ENCODE measurements at places on chromosomes 5 and 9.

- no peak for DNase-seq
These were observed 555.5 kb downstream of the MAT2B start for GRCh38 chr5:164060786-164061355.

DNA sequence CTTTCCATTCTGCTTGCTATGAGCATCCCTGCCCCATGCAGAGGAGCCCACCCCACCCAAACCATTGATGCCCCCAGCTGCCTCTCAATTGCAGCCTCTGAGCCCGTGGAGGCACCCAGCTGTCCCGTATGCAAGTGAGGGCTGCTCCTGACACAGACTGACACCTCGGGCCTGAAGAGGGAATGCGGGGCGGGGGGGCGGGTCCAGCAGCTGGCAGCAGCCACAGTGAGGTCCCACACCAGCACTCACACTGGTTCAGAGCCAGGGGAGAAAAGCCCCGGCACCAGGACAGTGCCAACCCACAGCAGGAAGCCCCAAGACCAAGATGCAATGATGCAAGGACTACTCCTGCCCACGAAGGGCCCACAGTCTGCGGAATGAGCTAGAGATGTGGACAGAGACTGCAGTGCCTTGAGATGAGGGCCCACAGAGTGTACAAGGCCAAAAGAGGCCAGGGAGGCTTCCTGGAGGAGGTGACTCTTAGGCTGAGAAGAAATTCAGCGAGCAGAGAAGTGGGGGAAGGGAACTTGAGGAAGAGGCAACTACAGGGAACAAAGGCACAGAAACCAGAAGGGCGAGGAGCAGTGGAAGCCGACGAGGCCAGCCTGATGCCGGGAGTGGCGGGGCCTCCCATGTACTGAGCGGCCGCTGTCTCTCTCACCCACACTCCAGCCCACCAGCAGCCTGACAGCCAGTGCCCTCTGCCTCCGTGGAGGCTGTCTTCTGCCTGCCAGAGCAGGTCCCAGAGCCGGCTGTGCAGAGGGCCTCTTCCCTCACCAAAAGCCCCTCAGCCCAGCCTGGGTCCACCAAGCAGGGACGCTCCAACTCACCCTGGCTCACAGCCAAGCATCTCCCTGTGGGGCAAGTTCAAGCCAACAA is 9.2 kb downstream of the EEIG1 start:
- DNase-seq = no peak

DNA sequence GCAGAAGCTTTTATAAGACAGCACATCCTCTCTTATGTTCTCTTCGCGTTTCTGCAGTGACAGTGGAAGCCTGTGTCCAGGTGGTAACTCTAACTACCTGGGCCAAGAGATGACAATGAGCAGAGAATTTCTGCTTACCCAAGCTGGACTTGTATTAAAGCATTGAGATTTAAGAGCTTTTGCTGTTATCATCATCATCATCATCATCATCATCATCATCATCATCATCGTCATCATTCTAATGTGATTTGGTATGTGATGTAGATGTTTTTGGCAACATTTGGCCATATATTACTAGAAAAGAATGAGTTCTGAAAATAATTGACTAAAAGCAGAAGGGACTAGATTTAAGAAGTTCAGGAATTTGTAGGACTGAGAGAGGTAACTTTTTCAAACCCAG is 401.3 kb downstream of the BRINP1 start:
- no peak for DNase-seq

DNA sequence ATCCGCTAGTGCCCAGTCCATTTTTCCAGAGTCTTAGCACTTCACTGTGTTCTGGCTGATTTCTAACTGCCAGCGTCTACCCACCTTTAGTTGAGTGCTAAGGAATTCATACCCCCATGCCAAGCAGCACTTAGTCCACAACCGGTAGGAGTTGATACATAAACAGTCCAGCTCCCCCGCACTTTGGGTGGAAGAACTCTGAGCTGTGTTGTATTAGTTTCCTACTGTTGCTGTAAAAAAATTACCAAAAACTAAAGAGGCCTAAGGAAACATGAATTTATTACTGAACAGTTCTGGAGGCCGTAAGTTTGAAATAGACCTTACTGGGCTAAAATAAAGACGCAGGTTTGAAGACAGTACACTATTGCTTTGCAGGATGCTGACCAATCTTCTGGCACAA is 87.6 kb downstream of the SLC24A2 start:
- DNase-seq = no peak

GRCh38 chr9:126722252-126722921 is 82.5 kb upstream of the ZBTB43 start:
- DNase-seq = peak; percentile 13

GRCh38 chr5:171023508-171023907 is 161.7 kb downstream of the RANBP17 start:
- no peak for DNase-seq

- DNase-seq = peak; percentile 86
These were observed 101.3 kb downstream of the NUDT12 start for GRCh38 chr5:103461243-103461642.

- DNase-seq = no peak
These were observed 146.3 kb downstream of the ZCCHC7 start for GRCh38 chr9:37266630-37267029.

GRCh38 chr5:91499943-91500531 is 116.9 kb upstream of the ARRDC3 start:
- DNase-seq = peak; percentile 63

DNA sequence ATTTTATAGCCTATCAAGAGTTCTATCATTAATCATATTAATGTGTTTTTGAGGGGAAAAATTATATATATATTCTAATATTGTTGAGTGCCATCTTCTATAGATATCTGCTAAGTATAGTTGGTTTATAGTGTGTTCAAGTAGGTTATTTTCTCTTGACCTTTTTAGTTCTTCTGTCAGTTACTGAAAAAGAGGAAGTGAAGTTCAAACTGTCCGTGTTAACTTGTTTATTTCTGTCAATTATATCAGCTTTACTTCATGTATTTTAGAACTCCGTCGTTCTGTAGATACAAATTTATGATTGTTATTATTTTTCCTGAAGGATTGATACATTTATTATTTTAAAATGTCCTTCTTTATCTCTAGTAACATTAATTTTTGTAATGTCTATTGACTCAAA is 1209.1 kb downstream of the CDH12 start:
- no peak for DNase-seq

DNA sequence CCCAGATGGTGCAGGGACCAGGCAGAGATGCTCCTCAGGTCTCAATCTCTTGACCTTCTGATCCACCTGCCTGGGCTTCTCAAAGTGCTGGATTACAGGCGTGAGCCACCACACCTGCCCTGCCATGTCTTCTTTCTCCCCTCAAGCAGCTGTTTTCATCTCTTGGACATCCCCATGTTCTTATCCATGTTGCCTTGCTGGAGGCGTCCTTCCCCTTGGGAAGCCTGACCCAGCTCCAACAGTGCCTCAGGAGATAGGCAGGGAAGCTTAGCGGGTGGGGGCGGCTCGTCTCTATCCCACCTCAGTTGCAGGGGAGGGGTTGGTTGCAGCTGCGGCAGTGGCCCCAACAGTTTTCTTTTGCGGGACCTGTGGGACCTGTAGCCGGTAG is 24.7 kb upstream of the SPATA31E1 start:
- DNase-seq = no peak

DNA sequence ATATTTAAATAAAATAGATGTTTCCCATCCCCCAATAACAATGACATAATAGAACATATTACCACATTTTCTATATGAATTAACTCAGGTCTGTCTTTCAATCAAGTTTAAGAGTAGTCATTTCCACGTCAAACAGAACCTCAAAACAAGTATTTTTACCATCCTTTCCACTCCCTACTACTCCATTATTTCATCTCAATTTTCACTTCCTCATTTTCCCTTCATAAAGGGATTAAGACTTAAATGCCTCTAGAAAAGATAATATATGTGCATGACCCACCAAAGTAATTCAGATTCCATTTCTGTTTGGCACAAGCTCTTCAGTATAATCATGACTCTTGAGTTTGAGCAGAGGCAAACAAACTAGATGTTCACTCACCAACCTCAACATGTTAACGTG is 40.4 kb downstream of the ELOVL7 start:
- DNase-seq = no peak

- DNase-seq = peak; percentile 9
These were observed 84.4 kb upstream of the SPIN1 start for GRCh38 chr9:88303721-88304451.

Measured in astrocyte of the spinal cord (primary cell).